SK-N-SH treated with all-trans-retinoic acid at 6 μM for 48 hours (cell line): ENCODE measurements at places on chromosomes 7 and 10.

GRCh38 chr7:95424716-95425115, 10.1 kb downstream of the PON2 start:
- no peak for ATAC-seq

GRCh38 chr7:121945480-121946236, 72.7 kb downstream of the PTPRZ1 start:
- ATAC-seq = no peak

DNA sequence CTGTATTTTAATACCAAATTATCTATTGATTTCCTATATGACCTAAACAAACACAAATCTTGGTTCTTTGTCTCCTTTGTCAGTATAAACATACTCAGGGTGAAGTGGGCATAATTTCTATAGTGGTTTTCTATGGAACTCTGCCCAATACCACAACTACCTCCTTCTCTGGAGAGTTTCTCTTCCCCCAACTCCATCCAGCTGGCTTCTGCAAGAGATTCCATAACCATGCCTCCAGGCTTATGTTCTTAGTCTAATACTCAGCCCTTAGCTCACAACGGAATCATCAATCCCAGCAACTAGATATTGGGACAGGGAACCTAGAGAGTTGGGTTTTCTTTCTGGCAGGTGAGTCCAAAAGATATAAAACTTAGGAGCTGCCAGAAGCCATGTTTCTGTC, 127.3 kb downstream of the TRIL start:
- no peak for ATAC-seq

DNA sequence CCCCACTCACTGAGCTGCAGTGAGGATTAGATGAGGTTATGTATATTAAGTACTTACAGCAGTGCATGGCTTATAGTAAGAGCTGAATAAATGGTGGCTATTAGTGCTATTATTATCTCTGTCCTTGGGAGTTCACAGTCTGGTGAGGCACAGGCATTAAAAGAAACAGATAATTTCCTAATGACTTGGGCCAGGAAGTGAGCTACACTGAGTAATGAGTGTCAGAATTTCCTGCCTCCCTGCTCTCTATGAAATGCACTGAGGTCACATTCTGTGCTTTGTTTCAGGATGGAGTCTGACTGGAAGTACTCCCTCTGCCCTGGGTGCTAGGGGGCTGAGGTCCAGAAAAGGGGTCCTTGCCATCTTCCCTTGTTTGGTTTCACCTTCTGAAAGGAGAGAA, 48.7 kb upstream of the LOXL4 start:
- peak; percentile 79 for ATAC-seq

DNA sequence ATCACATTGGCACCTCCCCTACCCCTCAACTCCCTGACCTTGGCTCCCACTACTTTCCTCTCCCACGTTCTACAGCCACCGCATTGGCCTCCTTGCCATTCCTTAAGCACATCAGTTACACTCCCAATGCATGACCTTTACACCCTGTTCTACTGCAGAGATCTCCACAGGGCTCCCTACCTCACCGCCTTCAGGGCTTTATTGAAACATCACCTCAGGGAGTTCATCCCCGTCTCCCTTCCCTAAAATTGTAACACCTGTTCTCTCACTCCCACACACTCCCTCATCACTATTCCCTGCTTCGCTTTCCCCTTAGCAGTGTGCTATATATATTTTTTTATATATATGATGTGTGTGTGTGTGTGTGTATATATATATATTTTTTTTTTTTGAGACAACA, 18.5 kb downstream of the CNNM1 start:
- no peak for ATAC-seq

GRCh38 chr10:32957341-32958084, 517 bp downstream of the ITGB1 start:
- peak; percentile 2; the same call in 2 of the 3 replicates for ATAC-seq

DNA sequence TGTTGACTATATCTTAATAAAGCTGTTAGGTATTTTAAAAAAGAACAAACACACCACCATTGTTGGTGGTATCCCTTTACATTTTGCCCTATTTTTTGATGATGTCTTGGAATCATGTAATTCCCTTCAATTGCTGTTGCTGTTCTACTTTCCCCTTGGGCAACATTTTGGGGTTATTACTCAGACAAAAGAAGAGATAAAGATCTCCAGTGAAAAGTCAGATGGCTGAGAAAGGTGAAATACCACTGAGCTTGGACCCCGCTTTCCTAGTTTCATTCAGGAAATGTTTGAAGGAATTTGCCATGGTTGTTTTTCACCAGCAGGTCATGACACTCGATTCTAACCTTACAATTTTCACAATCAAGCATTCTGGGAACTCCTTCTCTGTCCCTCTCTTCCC, 84.6 kb downstream of the MACC1 start:
- ATAC-seq = no peak

DNA sequence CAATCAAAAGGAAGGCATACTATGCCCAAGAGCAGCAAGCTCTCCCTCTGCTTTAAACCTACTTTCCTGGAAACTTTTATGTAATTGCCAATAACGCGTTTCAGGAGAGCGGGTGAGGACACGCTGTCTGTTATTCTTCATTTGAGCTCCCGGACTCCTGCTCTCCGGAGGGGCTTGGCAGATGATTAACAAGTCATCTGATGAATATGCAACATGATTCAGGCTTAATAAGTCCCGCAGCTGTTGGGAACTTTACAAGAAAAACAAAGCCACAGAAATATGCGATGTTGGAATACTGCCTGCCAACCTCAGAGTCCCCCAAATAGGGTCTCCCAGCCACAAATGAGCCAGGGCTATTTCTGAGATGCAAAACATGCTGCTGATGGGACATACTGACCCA, 348.0 kb downstream of the GPAM start:
- ATAC-seq = no peak

DNA sequence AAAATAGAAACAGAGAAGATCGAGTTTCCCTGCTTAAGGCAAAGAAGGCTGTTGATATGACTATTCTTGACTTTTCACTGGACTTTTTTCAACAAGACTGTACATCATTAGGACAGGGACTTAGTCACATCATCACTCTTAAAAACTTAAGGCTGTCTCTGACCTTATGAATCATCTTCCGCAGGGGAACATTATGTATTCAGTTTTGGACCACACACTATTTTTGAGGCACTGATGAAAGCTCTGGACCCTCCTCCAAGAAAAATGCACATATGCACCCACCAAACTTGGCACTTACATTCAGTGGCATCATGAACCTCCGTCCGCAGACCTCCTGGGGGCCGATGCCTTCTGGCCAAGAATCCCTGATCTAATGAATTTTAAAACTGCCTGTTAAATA, 96.4 kb downstream of the CALD1 start:
- ATAC-seq = peak; percentile 75

GRCh38 chr10:112336556-112337201, 37.2 kb upstream of the ACSL5 start:
- ATAC-seq = no peak

DNA sequence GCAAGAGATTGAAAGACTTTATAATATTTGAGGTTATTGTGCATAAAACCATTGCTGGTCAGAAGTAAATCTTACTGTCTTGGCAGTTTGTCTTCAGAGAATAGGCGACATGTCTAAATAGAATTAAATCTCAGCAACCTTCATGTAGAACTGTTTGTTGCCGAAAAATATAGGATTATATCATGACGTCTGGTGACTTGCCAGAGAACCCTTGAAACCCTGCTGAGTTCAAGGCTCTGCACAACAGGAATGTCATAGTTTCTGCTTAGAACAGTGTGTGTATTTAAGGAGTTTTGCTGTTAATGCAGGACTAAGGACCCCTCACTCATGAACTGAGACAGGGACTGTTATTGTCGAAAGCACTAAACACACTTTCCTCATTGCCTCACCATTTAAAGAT, 206.4 kb upstream of the ETV1 start:
- peak; percentile 33 for ATAC-seq

GRCh38 chr10:43209651-43210141, 57.2 kb downstream of the RASGEF1A start:
- no peak for ATAC-seq

DNA sequence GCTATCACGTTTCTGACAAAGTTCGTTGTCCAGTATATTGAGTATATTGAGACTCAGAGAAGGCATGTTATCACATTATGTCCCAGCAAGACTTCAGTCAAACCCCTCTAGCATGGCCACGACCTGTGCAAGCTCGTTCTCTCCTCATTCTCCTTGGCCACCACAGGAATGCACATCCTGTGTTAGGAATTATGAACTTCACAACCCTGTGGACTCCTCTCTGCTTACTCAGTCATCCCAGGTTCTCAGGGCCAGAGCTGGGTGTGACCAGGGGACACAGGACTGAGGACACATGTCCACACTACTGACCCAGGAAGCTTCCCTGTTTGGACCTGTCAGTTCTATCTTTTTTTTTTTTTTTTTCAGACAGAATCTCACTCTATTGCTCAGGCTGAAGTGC, 4.4 kb downstream of the SH2D4B start:
- no peak for ATAC-seq

GRCh38 chr7:75039709-75040108, 33.9 kb downstream of the RCC1L start:
- ATAC-seq = no peak

DNA sequence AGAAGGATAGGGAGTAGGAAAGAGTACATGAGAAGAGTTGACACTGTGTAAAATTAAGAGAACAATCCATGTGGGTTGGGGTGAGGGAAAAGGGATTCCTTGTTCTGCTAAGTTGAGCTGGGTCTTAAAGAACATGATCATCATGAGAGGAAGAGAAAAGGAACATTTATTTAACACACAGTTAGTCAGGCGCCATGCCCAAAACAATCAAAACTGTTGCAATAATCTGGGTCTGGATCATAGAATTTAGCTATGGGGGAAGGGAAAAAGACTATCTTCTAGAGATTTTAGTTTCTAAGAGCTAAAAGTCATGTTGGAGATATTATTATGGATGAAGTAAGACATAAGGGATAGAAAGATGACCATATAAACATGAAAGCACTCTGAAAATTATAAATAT, 178.9 kb downstream of the SEM1 start:
- no peak for ATAC-seq

GRCh38 chr10:24616536-24616935, 107.2 kb downstream of the ARHGAP21 start:
- no peak for ATAC-seq

DNA sequence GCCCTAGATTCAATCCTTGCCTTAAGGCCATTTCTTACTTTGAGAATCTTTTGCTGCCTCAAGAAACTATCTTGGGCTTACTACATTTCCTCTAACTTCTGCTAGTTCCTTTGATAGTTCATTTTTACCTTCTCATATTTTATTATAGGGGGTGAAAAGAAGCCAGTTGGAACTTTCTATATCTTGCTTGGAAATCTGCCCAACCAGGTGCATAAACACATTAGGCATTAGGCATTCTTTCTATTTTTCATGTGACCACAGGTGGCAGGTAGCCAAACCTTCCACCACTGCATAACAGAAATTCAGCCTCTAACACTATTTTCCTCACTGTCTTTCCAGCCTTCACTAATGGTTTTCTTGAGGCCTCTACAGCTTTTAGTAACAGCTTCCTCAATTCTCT, 300.0 kb upstream of the SP8 start:
- ATAC-seq = no peak

DNA sequence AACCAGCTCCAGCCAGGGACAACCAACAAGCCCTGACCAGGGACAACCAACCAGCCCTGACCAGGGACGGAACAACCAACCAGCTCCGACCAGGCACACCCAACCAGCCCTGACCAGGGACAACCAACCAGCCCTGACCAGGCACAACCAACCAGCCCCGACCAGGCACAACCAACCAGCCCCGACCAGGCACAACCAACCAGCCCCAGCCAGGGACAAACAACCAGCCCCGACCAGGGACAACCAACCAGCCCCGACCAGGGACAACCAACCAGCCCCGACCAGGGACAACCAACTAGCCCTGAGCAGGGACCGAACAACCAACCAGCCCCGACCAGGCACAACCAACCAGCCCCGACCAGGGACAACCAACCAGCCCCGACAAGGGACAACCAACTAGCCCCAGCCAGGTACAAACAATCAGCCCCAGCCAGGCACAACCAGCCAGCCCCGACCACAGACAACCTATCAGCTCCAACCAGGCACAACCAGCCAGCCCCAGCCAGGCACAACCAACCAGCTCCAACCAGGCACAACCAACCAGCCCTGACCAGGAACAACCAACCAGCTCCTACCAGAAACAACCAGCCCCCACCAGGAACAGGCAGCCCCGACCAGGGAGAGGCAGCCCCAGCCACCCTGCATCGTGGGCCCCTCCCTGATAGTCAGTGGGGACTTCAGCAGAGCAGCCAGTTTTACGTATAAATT, 56.4 kb downstream of the PROSER2 start:
- no peak for ATAC-seq

- no peak for ATAC-seq
These were observed 247.3 kb upstream of the PTN start for GRCh38 chr7:137590756-137591305.

- peak; percentile 65 for ATAC-seq
These were observed 70.3 kb downstream of the MYL10 start for GRCh38 chr7:101558742-101559325.

DNA sequence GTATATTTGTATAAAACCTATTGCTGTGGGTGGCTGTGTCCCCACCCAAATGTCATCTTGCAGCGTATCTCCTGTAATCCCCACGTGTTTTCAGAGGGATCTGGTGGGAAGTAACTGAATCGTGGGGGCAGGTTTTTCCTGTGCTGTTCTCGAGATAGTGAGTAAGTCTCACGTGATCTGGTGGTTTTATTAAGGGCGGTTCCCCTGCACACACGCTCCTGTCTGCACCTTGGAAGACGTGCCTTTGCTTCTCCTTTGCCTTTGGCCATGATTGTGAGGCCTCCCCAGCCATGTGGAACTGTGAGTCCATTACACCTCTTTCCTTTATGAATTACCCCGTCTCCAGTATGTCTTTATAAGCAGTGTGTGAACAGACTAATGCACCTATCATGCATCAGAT, 97.6 kb downstream of the DYNC2I1 start:
- no peak for ATAC-seq

DNA sequence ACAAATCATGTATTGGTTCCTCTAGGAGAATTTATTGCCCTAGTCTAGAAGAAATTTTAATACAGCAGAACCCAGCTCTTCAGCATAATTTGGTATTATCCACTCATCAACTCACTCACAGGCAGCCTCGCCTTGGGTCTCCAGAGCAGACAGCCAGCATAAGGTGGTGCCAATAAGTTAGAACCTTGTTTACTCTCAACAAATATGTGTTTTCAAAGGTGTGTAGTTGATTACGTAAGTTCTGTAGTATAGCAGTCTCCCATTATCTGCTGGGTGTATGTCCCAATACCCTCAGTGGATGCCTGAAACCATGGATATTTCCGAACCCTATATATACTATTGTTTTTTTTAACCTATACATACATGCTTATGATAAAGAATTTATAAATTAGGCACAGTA, 522.5 kb upstream of the LRRN3 start:
- ATAC-seq = no peak

DNA sequence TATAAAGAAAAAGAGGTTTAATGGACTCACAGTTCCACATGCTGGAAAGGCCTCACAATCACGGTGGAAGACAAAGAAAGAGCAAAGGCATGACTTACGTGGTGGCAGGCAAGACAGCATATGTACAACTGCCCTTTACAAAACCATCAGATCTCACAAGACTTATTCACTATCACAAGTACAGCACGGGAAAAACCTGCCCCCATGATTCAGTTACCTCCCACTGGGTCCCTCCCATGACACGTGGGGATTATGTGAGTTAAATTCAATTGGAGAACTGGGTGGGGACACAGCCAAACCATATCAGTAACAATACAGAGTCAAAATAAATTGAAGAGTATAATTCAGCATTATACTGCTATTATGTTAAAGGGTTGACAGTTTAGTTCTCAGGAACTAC, 37.8 kb downstream of the RNLS start:
- ATAC-seq = no peak
